Activated T-helper 1 cell treated with anti-CD3 and anti-CD28 coated beads, Interleukin-12 subunit alpha, Interleukin-12 subunit beta, Interleukin-2, Interleukin-4 antibody, amounts not matched to agents 30 ng/mL and 10 ng/mL and 1 ng/mL, durations not matched to agents 14 hours and 24 hours and 36 hours (primary cell): ENCODE measurements at places on chromosomes 6 and 20. TPM values are rescaled to one million over a fixed set of nuclear protein-coding genes. Genes with fewer than 3 reads are reported as not detected.

Gene RNF39
- not detected in 2 replicates for total RNA-seq

Gene ENPP4
- total RNA-seq: 5.9 and 6.1 TPM in 2 replicates

Gene FOXP4
- total RNA-seq: 21.6 and 24.0 TPM in 2 replicates

Gene PROCR
- total RNA-seq: 0.75 and 0.78 TPM in 2 replicates

Gene SIRPB1
- 1.6 and 3.3 TPM in 2 replicates for total RNA-seq

Gene OR2H2
- not detected in 2 replicates for total RNA-seq

Gene TBC1D22B
- total RNA-seq: 20.8 and 21.2 TPM in 2 replicates

Gene DEFB132
- total RNA-seq: not detected in 2 replicates

Gene REM1
- not detected in 2 replicates for total RNA-seq

Gene SNRPB
- total RNA-seq: 533 and 548 TPM in 2 replicates

Gene ACTL10
- 3.7 and 4.2 TPM in 2 replicates for total RNA-seq

Gene SMLR1
- not detected in 2 replicates for total RNA-seq

Gene CPXM1
- total RNA-seq: 0.31 and 0.76 TPM in 2 replicates

Gene MACROD2
- not detected in 2 replicates for total RNA-seq

Gene OR2B6
- total RNA-seq: not detected in 2 replicates

Gene GNRH2
- total RNA-seq: 2.1 and 2.3 TPM in 2 replicates

Gene SRMS
- not detected in 2 replicates for total RNA-seq

Gene PRSS35
- not detected in 2 replicates for total RNA-seq

Gene CDKN1A
- 105 and 107 TPM in 2 replicates for total RNA-seq

Gene MAS1
- not detected in 2 replicates for total RNA-seq
